NCI-H1694 (cell line): ENCODE measurements at places on chromosomes 4 and X.

- DNase-seq: no peak
Observed at GRCh38 chr4:153341575-153342090, 2.9 kb upstream of the MND1 start.

- peak; percentile 44 for DNase-seq
Observed at GRCh38 chrX:107747596-107748161, 27.9 kb downstream of the TSC22D3 start.

- DNase-seq: no peak
Observed at GRCh38 chr4:146382194-146382593, 139.5 kb downstream of the SLC10A7 start.

DNA sequence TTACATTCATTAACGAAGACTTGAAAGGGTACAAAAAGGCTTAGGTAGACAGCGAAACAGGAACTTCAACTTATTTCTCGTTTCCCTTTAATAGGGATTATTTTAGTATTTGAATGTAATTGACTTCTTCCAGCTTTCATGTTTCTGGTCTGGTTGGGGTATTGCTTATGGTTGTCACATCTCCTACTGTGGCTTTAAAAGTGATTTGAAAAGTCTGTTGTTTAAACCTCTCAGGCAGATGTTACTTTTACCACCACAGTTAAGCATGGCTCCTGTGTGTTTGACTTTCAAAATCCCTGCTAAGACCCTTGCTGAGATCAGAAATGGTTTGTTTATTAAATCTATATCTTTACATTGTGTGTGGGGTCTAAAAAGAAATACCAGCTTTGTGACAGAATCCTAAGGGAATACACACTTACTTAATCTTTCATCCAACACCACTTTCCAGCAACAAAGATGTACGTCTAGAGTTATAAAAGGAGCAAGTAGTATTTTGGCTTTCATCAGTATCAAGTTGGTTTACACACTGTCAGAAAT lies 661.2 kb downstream of the FAT4 start:
- no peak for DNase-seq

DNA sequence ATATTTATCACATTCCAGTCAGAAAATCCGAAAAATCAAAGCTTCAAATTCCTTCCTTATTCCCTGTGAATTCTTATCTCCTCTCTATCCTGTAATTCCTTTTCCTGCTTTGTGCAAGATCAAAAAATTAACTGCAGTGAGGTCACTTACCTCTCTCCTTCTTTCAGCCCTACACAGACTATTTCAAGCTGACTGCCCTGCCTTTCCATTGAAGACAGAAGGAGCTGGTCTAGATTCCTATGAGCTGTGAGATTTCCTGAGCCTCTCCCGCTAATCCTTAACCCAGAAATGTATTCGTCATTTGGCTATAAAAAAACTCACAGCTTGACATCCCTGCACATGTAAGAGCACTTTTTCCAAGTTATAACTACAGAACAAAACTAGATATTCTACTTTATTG lies 26.6 kb downstream of the TRIML2 start:
- no peak for DNase-seq

- no peak for DNase-seq
Observed at GRCh38 chr4:108327642-108328382, 159.1 kb upstream of the LEF1 start.

DNA sequence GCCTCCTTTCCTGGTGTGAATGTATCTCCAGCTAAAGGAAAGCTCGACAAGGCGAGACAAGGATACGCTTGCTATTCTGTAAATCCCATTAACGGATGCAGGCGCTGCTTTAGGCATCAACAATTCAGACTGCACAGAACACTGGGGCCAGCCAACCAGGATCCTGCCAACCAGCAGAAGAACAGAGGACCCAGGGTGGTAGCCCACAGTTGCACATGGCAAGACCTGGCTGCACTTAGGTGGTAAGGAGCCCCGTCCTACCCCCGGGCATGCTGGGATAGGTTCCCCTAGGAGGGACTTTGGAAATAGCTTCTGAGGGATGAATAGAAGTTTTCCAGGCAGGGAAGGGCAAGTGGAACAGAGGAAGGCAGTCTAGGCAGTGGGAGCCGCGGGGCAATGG lies 20.7 kb downstream of the PSAPL1 start:
- DNase-seq: no peak

GRCh38 chrX:154607370-154607769 lies 11.7 kb downstream of the CTAG1B start:
- peak; percentile 14 for DNase-seq

GRCh38 chrX:81390237-81390636 lies 188.3 kb downstream of the SH3BGRL start:
- no peak for DNase-seq

GRCh38 chr4:103719830-103720207 lies at the start of gene TACR3:
TSS of gene TACR3 (minus strand) at chr4:103719985. CDS start at chr4:103719675, 310 bp downstream.
- peak; percentile 3 for DNase-seq

DNA sequence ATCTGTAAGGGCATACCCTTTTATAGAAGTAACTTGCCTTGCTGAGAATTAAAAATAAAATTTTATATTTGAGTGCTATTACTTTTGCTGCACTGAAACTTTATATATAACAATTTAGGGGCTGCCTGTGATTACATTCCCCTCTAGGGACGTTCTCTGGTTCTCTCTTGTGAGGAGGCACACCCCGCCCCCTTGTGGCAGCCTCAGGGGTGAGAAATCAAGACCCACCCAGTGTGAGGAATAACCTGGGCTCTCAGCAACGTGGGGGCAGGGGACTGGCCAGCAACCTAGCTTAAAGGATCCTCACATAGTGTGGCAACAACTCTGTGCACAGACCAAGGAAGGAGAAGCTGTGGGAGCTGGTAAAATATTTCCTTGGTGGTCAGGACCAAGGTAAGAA lies 43.7 kb downstream of the MAGEA9 start:
- peak; percentile 1 for DNase-seq

DNA sequence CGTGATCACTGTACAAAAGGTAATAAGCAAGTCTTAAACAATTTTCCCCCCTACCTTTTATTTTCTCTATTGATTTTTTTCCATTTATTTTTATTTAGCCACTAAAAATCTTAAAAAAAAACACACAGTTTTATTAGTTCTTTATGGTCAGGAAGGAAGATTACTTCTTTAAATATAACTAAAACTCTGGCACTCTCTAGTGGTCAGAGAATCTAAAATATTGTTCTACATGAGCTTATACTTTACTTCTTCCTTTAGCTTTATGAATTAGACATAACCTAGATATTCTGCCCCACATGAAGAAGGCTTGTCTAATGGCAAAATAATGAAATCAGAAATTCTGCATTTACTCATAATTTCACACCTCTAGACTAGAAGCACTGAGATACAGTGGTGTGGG lies 135.2 kb downstream of the PDE5A start:
- DNase-seq: no peak

GRCh38 chr4:119529788-119530187 lies 98.8 kb downstream of the PDE5A start:
- DNase-seq: no peak

DNA sequence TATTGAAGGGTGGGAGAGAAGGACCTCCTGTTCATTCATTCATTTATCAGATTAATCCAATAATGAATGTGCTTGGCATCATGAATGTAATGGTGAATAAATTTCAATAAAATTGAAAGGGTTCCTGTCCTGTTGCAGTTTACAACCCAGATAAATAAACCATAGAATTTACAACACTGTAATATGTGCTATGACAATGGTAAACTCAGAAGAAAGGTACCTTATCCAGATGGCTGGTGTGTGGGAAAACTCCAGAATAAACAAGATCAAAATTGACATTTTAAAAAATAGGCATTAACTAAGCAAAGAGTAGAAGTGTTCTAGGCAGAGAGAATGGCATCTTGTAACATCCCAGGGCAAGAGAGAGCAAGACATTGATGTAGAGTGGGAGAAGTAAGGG lies 15.3 kb downstream of the ARL13A start:
- DNase-seq: no peak

DNA sequence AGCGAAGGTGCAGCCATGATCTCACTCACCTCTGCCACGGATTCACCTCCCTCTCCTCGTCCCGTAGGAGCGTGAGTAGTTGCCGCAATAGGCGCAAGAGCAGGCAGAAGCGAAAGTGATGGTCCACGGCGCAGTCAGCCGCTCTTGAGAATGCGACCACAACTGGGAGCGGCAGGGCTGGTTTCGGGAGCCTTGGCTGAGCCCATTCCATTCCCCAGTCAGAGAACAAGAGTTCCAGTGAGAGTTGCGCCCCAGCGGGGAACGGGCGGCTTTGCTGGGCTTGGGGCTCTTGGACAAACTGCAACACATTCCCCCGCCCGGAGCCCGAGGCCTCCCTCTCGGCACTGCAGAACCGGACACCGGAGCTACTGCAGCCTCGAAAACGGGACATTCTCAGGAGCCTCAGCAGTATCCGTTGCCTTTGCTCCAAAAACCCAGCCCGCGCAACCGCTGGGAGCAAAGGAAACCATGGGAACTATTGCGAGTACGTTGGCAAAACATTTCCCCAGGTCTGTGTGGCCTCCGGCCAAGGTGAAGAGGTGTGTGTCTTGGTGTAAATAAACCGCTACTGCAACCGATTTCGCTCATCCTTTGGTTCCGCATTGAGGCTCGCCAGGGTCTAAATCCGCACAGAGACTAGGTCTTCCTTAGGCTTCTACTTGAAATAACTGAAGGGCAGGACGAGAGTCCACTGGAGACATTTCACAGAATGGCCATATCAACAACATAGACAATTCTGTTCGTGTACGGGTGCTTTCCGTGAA lies 5.7 kb upstream of the ZBTB33 start:
- DNase-seq: peak; percentile 73

DNA sequence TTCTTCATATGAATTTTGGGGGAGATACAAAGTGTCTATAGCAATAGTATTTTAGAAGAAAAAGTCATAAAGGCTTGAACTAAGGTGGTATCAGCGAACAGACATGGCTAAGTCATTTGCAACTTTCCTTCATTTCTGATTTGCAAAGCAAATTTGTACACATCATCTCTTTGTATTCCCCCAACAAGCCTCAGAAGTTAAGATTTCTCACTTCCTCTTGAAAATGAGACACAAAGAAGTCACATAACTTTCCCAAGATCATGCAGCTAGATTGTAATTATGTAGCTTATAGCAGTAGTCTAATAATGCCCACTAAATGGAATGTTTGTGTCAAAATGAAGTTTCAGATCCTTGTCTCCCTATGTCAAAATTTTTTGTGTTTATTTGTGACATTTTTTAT lies 709.8 kb upstream of the HS3ST1 start:
- no peak for DNase-seq

- no peak for DNase-seq
Observed at GRCh38 chrX:154430479-154430878, 2.0 kb downstream of the ATP6AP1 start.

DNA sequence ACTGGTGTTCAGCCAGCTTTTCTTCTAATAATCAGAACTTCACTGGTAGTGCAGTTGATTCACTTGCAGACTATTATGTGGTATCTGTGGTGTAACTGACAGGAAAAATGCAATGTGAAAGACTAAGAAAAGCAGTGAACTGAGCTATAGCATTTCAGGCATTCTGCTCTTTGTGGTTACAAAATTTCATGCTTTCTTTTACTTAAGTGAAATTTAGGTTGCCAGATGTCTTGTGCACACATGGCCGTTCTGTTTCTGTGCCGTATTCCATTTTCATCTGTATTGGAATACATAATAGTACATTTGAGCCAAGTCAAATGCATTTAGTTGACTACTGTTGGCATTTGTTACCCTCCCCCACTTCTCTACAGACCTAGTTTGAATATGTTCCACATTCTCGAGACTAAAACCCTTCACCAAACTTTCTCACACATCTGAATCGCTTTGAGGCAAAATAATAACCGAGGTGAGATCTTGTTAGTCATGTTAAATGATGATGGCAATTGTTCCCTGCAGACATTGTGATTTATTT lies 8.2 kb downstream of the RTL3 start:
- no peak for DNase-seq

GRCh38 chrX:54066841-54067240 lies 22.6 kb upstream of the PHF8 start:
- DNase-seq: no peak

- DNase-seq: no peak
Observed at GRCh38 chrX:118208481-118208880, 91.9 kb upstream of the KLHL13 start.

DNA sequence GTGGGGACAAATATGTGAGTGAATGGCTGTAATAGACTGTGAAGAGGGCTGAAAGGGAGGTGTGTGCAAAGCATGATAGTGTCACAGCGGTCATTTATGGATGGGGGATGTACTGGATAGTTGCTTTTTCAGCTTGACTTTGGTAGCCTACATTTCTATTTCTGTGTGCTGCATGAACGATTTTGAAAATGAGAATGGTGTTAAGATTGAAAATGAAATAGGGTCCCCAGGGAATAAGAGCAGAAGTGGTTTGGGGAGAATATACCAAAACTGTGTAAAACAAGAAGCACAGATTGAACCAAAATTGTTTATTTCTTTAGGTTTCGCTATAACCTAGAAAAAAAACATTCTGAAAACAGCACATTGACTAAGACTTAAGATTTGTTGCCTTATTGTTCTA lies 58.8 kb upstream of the CLNK start:
- DNase-seq: no peak

DNA sequence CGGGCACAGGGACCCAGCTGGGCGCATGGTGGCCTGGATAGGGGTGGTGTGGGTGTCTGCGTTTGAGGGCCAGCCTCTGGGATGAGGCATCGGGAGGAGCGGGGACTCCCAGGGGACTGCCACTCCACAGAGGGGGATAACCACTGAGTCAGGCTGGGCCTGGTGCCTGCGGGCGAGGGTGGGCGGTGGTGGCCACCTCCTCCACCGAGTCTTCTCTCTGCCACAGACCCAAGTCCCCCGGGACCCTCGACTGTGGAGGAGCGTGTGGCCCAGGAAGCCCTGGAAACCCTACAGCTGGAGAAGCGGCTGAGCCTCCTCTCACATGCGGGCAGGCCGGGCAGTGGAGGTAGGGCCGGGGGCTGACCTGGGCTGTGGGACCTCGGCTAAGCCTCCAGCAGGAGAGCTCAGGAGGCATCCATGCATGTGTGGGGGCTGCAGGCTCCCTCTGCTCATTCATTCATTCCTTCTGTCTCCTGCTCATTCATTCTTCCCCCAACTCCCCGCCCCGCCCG lies 26.4 kb downstream of the DOK7 start:
- no peak for DNase-seq

GRCh38 chr4:71133491-71133890 lies 140.0 kb downstream of the DCK start:
- no peak for DNase-seq

GRCh38 chr4:78166622-78167021 lies 109.5 kb downstream of the FRAS1 start:
- DNase-seq: no peak
